ENCODE measurements at places on chromosomes 6 and 20.

- no peak for DNase-seq
These were observed 50.8 kb downstream of the AIG1 start for GRCh38 chr6:143111443-143111842.

- DNase-seq, result peak; percentile 58
These were observed 80.4 kb upstream of the ZNF184 start for GRCh38 chr6:27553123-27553904.

GRCh38 chr20:17910828-17911294 is 57.7 kb downstream of the SNX5 start:
- DNase-seq, result no peak

GRCh38 chr20:36792422-36792821 is 18.9 kb upstream of the DSN1 start:
- DNase-seq, result peak; percentile 73

- no peak for DNase-seq
These were observed 228.8 kb downstream of the TTLL2 start for GRCh38 chr6:167553736-167554119.

- DNase-seq, result no peak
These were observed 20.5 kb downstream of the BPIFA2 start for GRCh38 chr20:33188421-33188820.

DNA sequence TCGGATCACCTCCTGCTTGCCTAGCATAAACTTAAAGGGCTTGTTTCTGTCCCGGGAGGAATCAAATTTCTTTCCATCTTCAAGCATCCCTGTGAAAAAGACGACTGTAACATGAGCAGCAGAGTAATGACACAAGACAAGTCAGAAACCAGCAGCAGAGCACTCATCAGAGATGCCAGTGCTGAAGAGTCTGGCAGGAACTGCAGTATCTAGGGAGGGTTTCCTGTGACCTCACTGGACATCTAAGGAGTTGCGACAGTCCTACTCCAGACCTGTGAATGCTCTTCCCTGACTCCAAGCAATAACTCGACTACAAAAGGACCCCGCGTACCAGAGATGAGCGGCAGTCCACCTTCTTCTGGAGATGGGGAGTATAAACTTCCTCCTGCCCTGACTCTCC is 17.3 kb downstream of the FKBP1A start:
- DNase-seq, result no peak

DNA sequence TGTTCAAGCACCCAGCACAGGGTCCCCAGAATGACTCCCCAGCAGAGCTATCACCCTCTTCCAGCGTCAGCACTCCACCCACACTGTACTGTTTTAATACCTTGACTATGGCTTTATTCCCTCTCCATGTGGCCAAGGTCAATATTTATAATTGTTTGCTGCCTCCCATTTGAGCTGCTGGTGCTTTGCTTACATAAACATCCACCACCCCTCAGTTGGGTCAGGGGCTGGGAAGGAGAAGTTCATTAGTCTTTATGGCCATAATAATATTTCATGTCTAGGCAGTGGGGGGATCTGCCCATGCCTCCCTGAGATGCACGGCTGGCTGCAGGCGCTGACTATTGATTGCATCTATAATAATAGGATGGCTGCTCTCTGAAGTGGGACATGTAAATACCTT is 41.8 kb upstream of the SAYSD1 start:
- no peak for DNase-seq

DNA sequence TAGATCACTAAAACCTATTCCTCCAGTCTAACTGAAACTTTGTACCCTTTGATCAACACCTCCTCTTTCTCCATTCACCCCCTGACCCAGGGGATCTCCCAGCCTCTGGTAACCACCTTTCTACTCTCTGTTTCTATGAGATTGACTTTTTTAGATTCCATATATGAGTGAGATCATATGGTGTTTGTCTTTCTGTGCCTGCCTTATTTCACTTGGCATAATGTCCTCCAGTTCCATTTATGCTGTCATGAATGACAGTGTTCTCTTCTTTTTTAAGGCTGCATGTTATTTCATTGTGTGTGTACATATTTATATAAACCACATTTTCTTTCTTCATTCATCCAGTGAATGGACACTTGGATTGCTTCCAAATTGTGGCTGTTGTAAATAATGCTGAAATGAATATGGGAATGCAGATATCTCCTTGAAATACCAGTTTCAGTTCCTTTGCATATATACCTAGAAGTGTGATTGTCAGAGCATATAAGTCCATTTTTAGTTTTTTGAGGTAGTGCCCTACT is 57.7 kb downstream of the DHX35 start:
- no peak for DNase-seq

DNA sequence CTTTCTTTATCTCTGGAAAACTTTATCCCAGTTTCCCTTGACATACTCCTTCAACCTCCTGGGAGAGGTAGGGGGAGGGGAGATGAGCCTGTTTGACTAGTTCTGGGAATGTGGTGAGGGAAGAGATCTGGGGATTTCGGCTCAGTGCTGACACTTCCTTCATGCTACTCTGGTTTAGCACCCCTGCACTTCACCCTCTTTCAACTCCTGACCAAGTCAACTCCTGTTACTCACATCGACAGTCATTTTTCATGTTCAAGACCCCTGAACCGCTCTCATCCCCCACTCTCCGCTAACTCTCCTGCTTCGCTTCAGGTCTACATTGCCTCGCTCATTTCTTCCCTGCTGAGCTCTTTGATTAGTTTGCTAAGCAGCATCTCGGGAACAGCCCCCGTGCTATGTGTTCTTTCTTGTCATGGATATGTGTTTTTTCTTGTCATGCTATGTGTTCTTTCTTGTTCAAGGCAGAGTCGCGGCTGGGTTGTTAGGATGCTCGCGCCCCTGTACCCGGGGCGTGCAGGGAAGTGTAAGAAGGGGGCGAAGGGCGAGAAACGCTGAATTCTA is 16.6 kb upstream of the TRIM27 start:
- DNase-seq, result no peak

DNA sequence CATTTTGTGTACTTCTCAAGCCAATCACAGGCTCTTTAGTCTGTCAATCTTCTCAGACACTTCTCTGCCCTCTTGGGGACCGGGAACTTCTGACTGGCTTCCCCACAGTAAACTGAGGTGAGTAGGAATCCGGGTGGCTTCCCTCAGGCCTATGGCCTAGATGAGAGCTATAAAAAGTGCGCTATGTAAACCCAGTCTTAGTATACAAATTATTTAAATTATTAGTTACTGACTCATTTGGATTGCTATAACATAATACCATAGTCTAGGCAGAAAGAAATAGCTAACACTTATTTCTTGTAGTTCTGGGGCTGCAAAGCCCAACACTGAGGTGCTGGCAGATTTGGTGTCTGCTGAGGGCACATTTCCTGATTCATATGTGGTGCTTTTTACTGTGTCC is 109.2 kb upstream of the MCHR2 start:
- DNase-seq, result no peak

DNA sequence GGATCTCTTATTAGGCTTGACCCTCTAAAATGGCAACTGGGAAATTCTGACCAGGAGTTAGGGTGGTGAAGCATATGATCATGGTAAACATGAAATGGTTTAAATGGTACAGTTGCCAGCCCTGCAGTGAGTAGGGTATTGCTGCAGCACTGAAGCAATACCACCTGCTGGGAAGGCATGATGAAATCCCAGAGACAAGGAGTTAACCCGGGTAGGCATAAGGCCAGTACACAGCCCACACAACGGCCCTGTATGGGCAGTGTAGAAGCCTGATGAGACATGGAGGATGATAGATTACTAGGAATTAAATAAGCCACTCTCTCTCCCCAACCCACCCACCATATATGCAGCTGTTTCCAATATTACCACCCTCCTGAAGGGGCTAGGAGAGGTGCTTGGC is 197.4 kb upstream of the MOCS1 start:
- no peak for DNase-seq

DNA sequence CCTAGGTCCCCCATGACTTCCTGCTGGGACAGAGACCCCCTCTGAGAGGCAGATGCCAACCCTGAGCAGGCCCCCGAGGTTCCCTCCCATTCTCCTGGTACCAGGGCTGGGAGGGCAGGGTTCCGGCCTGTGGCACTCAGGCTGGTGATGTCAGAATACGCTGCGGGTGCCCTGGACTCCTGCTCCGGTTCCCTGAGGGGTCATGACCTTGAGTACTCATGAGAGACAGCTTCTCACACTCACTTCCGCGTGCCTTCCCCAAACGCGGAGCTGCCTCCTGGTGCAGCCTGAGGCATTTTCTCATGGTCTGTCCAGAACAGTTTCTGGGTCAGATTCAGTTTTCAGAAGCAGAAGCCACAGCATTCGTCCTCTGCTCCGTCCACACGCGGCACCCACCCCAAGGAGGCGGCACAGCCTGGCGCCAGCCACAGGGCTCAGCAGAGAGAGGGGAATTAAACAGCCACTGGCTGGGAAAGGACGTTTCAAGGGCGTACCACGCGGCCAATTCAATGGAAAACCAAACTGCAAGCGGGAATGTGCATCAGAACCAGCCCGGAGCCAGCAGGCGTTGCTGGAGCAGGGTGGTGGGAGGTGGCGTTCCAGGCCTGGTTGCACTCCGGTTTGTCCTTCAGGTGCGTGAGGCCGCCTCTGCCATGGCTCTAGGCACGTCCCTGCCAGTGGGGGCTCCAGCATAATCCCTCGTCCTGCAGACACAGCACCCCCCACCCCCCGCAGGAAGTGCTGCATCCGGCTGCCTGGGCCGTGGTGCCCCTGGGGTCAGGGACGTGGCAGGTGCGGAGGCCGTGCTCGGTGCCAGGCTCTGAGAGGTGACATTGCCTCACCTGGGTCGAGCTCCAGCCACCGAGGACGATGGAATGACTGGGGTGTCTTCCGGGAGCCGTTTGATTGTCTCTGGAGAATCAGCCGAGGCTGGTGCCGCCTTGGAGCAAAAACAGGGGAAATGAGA is 58.3 kb upstream of the BHLHE23 start:
- DNase-seq, result no peak

DNA sequence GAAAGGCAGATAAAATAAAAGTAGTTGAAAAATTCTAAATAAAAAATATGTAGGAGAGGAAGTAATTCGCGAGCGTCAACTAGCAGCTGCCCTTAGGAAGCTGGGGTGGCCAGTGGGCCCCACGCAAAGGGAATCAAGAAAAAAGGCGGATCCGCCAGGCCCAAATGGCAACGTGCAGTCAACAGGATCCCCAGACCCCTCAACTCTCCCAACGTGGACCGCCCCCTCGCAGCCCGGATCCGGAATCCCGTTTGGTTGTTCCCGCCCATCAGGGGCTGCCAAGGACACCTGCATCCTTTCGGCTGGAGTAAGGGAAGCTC is 296 bp downstream of the DZANK1 start:
- DNase-seq, result no peak

GRCh38 chr6:167416676-167417430 is 92.0 kb downstream of the TTLL2 start:
- DNase-seq, result no peak

DNA sequence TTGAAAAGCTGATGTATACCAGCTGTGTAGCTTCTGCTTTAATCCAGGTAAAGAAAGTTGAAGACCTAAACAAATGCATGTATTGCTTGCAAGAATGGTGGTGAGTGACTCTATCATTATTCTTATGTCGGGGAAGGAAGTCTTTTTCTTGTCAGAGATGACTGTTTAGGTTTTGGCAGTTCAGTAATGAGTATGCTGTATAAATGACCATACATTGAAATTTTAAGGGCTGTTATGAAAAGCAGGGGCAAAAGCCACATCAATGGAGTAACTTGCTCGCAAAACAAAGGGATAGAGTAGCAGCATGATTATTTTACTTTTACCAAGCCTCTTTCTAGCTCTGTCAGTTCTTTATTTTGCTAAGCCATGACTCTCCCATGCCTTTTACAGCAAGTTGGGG is 55.9 kb upstream of the NUP153 start:
- no peak for DNase-seq

GRCh38 chr6:90502866-90503407 is 83.9 kb downstream of the MAP3K7 start:
- no peak for DNase-seq

- DNase-seq, result no peak
These were observed 63.7 kb downstream of the PHACTR3 start for GRCh38 chr20:59667981-59668515.

DNA sequence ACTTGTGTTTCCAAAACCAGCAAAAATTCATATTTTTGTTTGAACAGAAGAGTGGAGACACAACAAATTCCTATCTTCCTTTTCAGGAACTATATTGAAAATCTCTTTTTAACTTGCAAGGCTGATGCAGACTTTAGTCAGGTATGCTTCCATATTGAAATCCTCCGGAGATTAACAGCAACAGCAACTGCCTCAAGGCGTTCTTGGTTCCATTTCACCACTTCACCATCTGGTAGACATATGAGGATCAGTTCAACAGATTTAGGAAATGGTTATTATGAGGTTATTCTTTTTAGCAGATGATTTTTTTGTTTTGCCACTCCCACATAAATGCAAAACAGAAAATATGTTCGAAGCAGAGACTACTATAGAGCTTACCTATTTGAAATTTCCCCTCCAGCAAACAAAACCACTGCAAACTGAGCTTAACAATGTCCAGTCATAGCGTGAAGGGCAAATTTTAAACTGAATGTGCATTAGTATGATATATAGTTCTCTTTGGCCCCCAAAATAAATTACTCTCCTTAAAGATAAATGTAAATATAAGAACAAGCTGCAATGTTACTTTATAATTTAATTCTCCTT is 520.5 kb upstream of the ADGRB3 start:
- DNase-seq, result no peak

DNA sequence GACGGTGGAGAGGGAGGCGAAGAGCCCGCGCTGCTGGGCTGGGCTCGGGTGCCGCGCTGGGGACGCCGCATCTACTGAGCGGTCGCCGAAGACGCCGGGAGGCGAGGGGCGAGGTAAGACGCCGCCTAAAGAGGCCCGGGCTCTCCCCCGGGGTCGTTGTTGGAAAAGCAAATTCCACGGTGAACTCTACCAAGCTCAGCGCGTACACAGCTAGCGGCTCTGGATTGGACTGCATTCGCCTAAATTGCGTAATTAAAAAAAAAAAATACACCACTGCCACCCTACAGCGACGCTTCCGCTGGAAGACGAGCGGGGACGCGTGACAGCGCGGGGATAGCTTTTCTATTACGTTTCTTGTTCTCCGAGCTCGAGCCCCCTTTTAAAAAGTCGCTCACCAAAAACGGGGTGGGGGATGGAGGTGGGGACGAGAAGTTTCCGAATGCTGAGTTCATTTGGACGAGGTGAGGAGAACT is 92.0 kb upstream of the PRDM1 start:
- DNase-seq, result peak; percentile 46

DNA sequence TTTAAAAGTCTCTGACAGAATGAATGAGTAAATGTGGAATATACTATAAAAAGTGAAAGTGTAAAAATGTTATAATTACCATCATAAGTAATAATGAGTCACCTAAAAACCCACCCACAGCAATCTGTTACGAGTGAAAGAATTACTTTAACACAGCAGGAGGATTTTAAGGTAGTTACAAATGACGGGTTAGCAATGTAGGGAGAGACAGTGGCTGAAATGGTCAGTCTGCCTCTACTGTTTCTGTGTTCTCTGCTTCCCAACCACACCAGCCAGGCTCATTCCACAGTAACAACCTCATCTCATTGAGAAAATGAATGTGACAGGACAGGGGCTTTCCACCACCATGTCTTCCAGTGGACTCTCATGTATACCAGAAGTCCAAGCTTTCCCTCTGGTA is 124.4 kb upstream of the KCNK16 start:
- no peak for DNase-seq

GRCh38 chr6:5029609-5030008 is 25.8 kb upstream of the RPP40 start:
- DNase-seq, result no peak
